ENCODE measurements at places on chromosomes 6 and 20.
A peak's percentile ranks its signal among the peaks of the same experiment; 100 is the strongest.

DNA sequence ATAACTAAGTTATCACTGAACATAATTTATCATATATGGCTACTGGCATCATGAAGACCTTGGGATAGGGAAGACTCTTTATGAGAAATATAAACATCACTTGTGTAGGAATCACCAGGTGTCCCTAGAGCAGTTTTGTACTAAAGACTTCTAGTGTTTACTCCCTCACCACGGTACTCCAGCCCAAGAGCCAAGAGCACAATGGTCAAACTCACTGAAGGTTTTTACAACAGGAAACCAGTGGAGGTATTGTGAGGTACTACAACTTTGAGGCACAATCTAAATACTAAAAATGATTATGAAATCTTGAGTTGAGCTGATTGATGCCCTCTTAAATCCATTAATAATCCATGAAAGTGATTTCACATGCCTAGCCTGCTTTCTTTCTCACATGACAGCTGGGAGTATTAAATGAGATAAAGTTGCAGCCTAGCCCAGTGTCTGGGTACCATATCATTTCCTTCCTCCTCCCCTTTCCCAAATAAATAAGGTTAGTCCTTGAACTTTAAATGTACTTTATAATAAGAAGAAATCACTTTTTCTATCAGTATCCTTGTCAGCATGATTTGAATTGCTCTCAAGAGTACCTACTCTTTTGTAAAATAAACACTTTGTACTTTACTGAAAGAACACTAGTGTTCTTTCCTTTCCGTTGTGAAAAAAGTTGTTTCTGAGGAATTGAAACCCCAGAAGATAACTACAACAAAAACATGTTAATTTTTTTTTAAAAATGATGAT is 26.5 kb downstream of the GLO1 start:
- DNase-seq: no peak

DNA sequence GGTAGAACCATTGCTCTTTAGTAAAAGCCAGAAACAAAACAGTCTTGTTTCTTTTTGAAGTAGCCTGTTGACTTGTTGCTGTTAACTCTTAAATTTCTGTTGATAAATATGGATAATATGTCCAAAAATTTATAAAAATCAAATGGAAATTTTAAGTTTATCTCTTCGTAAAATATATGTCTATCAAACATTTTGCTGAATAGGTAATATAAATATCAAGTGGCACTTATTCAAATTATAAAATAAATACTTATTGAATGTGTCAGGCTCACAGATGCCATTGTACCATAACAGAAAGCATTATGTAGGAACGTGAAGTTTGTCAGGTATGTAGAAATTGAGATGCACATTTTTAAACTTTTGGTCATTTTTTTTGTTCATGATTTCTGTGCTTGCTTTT is 216.5 kb downstream of the ARID1B start:
- DNase-seq: no peak

GRCh38 chr20:688809-689212 is 13.2 kb upstream of the SCRT2 start:
- DNase-seq: no peak

DNA sequence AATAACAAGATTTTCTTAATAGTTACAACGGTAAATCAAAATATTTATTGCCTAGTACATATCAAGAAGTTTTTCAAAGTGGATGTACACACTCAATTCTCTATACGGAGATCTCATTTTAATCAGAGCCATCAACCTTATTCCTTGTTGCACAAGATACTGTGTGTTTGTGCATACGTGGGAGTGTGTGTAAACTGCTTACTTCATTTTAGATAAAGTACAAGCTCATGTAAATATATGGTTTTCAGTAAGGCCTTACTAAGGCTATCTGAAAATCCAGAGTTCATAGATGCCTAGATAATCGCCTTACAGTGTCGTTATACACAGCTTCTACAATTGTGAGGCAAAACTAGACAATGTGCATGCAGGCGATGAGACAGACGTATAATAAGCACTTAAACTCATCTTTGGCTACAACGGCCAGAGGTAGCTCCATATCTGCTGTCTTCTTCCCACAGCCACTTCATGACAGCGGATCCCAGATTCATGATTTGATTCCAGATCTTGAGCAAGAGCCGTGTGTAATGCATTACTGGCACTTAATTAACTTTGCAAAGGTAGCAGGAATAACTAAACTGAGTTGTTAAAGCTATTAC is 2.5 kb downstream of the PERP start:
- no peak for DNase-seq

- DNase-seq: no peak
These were observed 2.4 kb upstream of the KIAA1755 start for GRCh38 chr20:38262931-38263330.

DNA sequence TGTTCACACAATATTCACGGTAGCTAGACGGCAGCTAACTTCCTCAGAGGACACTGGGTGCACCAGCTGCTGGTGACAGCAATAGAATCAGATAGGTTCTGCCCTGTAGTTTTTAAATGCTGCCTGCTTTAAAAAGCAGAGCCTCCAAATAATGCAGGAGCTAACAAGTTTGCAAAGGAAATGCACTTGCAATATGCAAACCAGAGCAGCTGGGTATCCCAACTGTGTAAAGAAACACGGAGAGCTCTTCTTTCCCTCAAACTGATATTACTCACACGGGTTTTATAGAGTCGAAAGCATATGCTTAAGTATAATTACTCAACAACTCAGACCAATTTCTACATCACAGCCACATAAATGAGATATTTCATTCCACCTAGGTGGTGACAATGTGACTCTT is 432.7 kb downstream of the TFAP2A start:
- DNase-seq: no peak

- DNase-seq: no peak
These were observed 45.8 kb upstream of the PNRC1 start for GRCh38 chr6:89034586-89035251.

DNA sequence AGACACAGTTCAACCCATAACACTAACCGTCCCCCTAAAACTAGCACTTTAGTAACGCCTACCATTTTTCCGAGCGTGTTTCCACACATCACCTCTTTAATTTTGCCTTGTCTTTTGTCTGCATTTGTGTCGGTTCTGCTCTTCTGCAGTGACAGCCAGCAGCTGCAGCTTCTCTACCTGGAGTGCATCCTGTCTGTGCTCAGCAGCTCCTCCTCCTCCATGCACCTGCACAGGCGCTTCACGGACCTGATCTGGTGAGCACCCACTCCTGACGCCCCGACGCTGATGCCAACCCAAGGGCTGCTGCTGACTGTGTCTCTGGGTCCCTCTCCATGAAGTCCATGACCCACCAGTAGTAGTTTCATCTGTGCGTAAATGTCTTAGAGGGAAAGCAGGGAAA is 35.4 kb upstream of the PBOV1 start:
- no peak for DNase-seq

DNA sequence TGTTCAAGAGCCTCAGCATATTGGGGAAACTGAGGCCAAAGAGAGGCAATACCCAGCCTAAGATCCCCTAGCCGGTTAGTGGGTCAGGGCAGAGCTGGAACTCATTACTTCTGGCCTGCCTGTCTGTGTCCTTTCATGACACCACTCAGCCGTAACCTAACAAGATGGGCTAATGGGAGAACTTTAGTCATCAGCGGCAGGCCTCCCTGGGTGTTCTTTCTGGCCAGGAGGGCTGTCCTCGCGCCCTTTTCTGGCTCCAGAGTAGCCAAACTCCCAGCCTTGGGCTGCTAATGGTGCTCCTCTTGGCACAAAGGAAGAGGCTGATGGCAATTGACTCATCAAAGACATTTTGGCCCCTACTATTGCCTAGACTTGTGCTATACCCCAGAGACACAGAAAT is 76.6 kb downstream of the NCR2 start:
- no peak for DNase-seq

- no peak for DNase-seq
These were observed 232.8 kb upstream of the EXOC2 start for GRCh38 chr6:925656-926213.

- no peak for DNase-seq
These were observed 51.2 kb upstream of the PRND start for GRCh38 chr20:4670469-4670868.

- DNase-seq: no peak
These were observed 430.3 kb upstream of the SULF2 start for GRCh38 chr20:48215536-48215935.

GRCh38 chr6:24444588-24444987 is 41.9 kb downstream of the MRS2 start:
- no peak for DNase-seq

- DNase-seq: no peak
These were observed 44.8 kb upstream of the EMILIN3 start for GRCh38 chr20:41411391-41411847.

GRCh38 chr6:88704980-88705379 is 258.4 kb downstream of the RNGTT start:
- no peak for DNase-seq

GRCh38 chr20:50418890-50419642 is 91.1 kb upstream of the PTPN1 start:
- DNase-seq: no peak

DNA sequence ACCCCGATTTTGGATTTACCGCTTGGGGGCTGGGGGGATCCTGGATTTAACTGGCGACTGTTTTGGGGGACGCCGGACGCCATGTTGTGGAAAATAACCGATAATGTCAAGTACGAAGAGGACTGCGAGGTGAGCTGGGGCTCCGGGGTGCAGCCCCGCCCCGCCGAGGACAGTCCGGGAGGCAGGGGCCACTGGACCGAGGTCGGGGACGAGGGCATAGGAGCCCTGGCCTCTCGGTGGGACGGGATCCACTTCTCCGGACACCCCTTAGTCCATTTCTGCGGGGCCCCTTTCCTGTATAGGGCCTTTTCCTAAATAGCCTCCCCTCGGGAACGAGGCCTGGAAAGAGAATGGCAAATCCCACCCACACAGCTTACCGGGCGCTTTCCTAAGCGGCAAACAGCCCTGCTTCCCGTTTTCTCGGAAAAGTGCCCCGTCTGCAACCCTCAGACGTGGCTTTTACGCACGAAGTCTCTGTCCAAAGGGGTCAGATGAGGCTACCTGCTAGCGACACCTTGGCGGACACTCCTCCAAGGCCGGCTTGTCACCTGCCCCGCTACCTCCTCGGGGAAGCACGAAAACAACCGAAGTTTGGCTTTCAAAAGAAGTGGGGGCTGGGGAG is 469 bp downstream of the TFAP2C start:
- DNase-seq: no peak

DNA sequence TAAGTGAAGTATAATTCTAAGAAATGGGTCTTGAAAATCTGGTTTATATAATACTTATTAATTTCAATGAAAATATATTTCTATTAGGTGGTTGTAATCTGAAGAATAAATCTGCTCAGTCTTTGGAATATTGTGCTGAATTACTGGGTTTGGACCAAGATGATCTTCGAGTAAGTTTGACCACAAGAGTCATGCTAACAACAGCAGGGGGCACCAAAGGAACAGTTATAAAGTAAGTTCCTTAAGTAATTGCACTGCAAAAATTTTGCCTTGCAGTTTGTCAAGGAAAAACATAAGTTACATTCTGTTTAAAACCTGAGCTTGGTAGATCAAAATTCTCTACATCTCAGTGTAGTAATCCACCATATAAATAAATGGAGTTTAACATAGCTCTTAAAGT is 106.0 kb downstream of the MYO6 start:
- DNase-seq: no peak

DNA sequence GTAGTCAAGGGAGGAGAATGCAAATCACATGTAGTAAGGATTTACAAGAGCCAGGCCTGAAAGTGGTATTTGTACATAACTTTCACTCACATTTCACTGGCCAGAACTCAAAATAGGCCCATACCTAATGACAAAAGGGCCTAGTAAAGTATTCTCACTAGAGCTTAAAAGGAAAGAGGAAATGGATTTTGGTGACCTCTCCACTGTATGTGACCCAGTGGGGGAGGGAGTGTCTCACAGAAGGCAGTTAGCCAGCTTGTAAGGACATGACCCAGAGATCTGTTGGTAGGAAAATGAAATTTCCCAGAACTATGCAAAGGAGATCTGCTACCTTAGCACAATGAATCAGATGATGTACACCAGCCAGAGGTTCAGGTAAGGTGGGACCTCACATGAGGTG is 124.4 kb downstream of the PTPRT start:
- DNase-seq: no peak

GRCh38 chr6:7086488-7086887 is 21.3 kb upstream of the RREB1 start:
- DNase-seq: no peak

DNA sequence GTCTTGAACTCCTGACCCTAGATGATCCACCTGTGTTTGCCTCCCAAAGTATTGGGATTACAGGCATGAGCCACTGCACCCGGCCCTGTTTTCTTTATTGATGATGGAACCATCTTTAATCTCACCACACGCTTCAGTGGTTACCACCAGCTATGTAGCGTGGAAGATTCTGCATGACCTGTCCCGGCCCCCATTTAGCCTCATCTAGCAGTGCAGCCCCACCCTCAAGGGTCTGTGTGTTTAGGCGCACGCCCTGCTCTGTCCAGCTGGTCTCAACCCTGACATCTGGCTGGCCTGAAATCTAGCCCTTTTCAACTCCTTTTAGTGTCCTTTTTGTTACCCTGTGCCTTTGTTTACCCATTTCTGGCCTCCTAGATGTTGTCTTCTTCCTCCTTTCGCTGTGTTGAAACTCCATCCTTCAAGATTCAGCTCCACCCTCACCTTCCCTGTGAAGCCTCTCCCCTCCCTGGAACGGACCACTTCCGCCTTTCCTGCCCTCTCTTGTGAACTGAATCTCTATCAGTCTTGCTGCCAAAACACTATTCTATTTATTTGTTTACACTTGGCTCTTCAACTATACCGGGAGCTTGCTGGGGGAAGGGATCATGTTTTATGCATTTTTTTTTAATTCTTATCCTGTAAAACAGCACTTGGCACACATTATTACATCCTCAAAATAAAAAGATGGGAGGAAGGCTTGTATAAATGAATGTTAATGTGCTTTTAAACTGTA is 101.0 kb upstream of the MTHFD1L start:
- no peak for DNase-seq

- DNase-seq: peak; percentile 36
These were observed 16.1 kb upstream of the ZNF292 start for GRCh38 chr6:87139236-87139635.

DNA sequence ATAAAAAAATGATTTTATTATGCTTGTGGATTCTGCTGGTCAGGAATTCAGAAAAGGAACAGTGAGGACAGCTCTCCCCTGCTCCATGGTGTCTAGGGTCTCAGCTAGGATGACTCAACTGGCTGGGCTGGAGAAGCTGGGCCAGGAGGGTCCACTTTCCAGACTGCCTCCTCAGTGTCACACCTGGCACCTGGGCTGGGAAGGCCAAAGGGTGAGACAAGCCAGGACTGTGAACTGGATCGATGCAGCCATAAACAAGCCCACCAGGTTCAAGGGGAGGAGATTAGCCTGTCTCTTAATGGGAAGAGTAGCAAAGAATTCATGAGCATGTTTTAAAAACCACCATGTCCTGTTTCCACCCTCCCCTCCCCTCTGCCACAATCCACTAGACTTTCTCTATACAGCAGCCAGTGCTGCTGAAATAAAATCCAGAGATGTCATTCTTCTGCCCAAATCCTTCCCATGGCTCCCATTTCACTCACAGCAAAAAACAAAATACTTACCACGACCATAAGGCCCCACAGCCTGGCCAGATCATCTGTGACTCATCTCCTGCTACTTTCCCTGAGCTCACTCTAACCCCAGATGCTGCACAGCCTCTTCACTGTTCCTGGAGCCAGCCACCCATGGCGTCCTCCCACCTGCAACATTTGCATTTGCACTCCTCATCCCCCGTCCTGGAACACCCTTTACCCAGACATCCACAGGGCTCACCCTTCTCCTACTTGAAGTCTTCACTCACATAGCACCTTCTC is 13.8 kb downstream of the SPTLC3 start:
- DNase-seq: no peak

GRCh38 chr6:16670617-16671051 is 90.6 kb downstream of the ATXN1 start:
- no peak for DNase-seq

Measured in activated T-cell treated with anti-CD3 and anti-CD28 coated beads for 24 hours (primary cell).